ENCODE measurements at places on chromosomes 1 and 21. TPM values are rescaled to one million over a fixed set of nuclear protein-coding genes. Genes with fewer than 3 reads are reported as not detected.

Gene AIRE
- polyA plus RNA-seq: 0.11 TPM

Gene MYOM3
- 498 TPM for polyA plus RNA-seq

Gene UBXN11
- 7.7 TPM for polyA plus RNA-seq

Gene TEDDM1
- not detected for polyA plus RNA-seq

Gene NECTIN4
- polyA plus RNA-seq: 0.34 TPM

- no peaks in the 10 kb centered on the region for H3K4me1 ChIP-seq
- H3K36me3 ChIP-seq: peaks cover 19% of the 10 kb centered on the region
- no peak for DNase-seq
- H3K27ac ChIP-seq: no peak overlapping the region
- no peak overlapping the region for H3K4me3 ChIP-seq
- H3K27me3 ChIP-seq: peaks cover 4% of the 10 kb centered on the region
These were observed 30.5 kb upstream of the KIF26B start for GRCh38 chr1:245124241-245124640.

Gene RIPPLY3
- 0.50 TPM for polyA plus RNA-seq

Gene PIK3CD
- polyA plus RNA-seq: 2.8 TPM

- no peak overlapping the region for H3K27ac ChIP-seq
- H3K27me3 ChIP-seq: no peaks in the 10 kb centered on the region
- DNase-seq: no peak
- H3K4me3 ChIP-seq: peak overlapping the region; percentile 89
- peaks cover 42% of the 10 kb centered on the region for H3K4me1 ChIP-seq
These were observed 919 bp downstream of the HECTD3 start for GRCh38 chr1:45009956-45010854.

Gene CRNN
- polyA plus RNA-seq: not detected

DNA sequence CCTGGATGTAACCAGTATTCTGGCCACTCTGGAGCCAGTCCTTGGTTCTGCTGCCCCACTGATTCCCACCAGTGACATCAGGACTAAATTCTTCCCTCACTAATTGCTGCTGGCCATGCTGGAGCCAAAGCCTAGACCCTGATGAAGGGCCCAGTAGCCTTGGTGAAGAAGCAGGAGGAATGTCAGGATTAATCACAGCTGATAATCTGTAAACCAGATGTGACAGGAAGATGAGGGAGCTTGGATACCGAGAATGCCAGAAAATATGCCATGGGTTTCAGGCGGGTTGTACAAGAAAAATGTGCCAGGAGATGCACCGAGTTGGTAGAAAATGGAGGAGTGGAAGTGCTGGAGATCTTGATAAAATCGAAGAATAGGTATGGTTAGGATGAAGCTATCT is 119.0 kb upstream of the PPP2R5A start:
- peak overlapping the region; percentile 8 for H3K27ac ChIP-seq
- peaks cover 7% of the 10 kb centered on the region for H3K4me1 ChIP-seq
- no peak for DNase-seq
- no peak overlapping the region for H3K4me3 ChIP-seq

DNA sequence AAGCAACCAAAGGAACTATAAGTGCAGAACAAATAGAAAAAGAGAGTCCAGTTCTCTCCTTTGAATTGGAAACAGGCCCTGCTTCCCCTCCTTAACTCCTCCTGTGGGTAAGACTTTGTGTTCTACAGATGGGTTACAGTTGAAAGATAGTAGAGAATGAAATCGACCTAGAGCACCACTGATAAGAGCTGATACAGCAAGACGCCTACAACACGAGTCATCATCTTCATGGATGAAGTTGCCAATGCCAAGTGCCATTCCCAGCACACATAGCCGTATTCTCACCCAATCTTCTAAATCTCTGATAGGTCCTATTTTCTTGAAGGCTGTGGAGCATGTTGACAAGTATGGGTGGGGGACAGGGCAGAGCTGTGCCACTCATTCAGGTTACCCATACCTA is 99.8 kb upstream of the CAMK1G start:
- H3K27ac ChIP-seq: no peak overlapping the region
- no peaks in the 10 kb centered on the region for H3K4me1 ChIP-seq
- H3K27me3 ChIP-seq: peaks cover 3% of the 10 kb centered on the region
- DNase-seq: no peak
- no peaks in the 10 kb centered on the region for H3K36me3 ChIP-seq

DNA sequence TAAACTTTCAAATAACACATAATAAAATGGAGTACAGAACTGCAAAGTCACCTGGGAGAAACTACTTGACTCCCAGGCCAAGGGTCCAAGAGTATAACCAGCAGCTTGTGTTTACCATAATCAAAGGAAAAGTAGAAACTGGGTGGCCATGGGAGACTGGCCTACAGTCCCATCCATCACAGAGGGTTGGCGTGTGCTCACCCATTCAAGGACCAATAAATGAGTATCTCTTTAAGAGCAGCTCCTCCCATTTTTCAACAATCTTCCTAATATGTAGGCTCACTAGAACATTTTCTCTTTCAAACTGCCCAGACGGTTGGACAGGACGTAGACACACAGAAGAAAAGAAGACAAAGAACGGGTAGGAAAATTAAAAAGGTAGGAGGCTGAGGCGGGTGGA is at the start of gene FMO3:
Gene FMO3 (plus strand): TSS at position 302 of the 400 bp plus-strand sequence. CDS start 1,754 bp downstream, outside the sequence.
- no peak within 1 kb of the TSS for H3K4me3 ChIP-seq
- no peak for DNase-seq
- no peaks in the 10 kb centered on the region for H3K36me3 ChIP-seq
- H3K27ac ChIP-seq: no peak within 1 kb of the TSS
- no peaks in the 10 kb centered on the region for H3K27me3 ChIP-seq

Gene C1orf167
- polyA plus RNA-seq: 3.1 TPM

Gene IFI44L
- 0.84 TPM for polyA plus RNA-seq

Gene OPRD1
- 0.45 TPM for polyA plus RNA-seq

Gene DMBX1
- 0.12 TPM for polyA plus RNA-seq

- H3K27ac ChIP-seq: no peak overlapping the region
- DNase-seq: no peak
- no peaks in the 10 kb centered on the region for H3K4me1 ChIP-seq
- no peak overlapping the region for H3K4me3 ChIP-seq
These were observed 28.1 kb downstream of the SLC44A5 start for GRCh38 chr1:75582725-75583261.

Gene SIKE1
- polyA plus RNA-seq: 29.8 TPM

Gene ACTN2
- polyA plus RNA-seq: 1,484 TPM

Gene CCDC24
- polyA plus RNA-seq: 1.3 TPM

DNA sequence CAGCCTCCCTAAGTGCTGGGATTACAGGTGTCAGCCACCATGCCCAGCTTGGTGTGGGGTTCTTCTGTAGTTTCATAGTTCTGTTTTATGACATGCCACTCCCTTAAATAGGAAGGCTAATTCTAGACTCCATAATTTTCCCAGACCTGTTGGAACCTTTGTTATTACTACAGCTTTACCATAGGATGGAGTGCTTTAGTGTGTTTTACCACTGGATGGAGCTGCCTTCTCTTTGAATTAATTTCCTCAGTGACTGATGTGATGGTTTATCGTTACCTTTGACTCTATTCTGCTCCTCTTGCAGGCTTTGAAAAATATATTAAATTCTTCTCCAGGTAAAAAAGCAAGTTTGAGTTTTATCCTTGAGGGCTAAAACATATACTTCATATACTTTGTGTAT is 84.6 kb upstream of the NEK7 start:
- DNase-seq: no peak
- no peak overlapping the region for H3K27ac ChIP-seq
- H3K4me1 ChIP-seq: no peaks in the 10 kb centered on the region

Gene TCHH
- 0.03 TPM for polyA plus RNA-seq

GRCh38 chr1:80640978-80641377 is 1159.8 kb upstream of the ADGRL2 start:
- H3K4me1 ChIP-seq: no peaks in the 10 kb centered on the region
- no peak for DNase-seq
- H3K27ac ChIP-seq: no peak overlapping the region
- H3K36me3 ChIP-seq: no peaks in the 10 kb centered on the region

DNA sequence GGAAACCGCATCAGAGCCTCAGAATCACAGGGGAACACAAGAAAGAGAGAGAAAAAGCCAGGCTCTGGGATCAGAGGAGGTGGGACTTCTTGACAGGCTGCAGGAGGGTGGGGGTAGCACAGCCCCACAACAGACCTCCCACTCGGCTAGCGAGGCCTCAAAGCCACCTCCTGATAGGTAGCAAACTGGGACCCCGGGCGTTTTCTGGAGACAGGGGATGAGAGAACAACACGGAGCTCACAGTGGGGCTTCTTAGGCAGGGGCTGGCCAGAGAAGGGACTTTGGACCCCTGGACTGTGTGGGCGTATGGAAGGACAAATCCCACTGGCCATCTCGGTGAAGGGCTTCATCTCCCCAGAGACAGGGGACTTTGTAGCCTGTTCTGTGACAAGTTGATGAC is 116.3 kb downstream of the AJAP1 start:
- H3K27me3 ChIP-seq: peaks cover 7% of the 10 kb centered on the region
- no peak for DNase-seq
- H3K4me3 ChIP-seq: no peak overlapping the region
- peaks cover 2% of the 10 kb centered on the region for H3K4me1 ChIP-seq
- no peaks in the 10 kb centered on the region for H3K36me3 ChIP-seq

Gene TMEM54
- polyA plus RNA-seq: 5.9 TPM

- peaks cover 38% of the 10 kb centered on the region for H3K4me1 ChIP-seq
- peaks cover 34% of the 10 kb centered on the region for H3K36me3 ChIP-seq
- no peak for DNase-seq
- no peak overlapping the region for H3K27ac ChIP-seq
These were observed 4.1 kb upstream of the PIGV start for GRCh38 chr1:26783646-26784022.

Gene CIART
- 2.7 TPM for polyA plus RNA-seq

DNA sequence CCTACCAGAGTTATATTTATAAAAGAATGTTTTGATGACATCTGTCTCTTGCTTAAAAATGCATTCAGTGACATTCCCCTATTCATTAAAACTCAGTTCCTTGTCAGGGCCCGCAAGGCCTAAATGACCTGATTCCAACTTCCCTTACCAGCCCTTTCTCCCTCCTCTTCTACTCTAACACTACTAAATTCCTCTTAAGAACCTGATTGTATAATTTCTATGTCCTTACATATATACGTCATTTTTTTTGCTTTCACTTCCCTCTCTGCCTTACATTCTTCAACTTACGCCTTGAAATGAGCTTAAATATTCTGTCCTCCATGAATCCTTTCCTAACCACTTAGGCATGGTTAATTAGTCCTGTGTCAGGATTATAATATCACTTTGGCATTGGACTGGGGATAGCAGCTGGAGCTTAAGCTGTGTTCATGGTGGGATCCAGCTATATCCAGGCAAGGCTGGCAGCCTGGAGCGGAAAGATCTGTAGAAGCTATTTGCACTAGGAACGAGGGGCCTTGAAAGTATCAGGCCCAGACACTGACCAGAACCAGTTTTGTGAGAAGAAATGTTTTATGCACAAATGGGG is 360.2 kb upstream of the PTBP2 start:
- H3K36me3 ChIP-seq: no peaks in the 10 kb centered on the region
- peak; percentile 67 for DNase-seq
- no peak overlapping the region for H3K27ac ChIP-seq
- no peak overlapping the region for H3K4me3 ChIP-seq
- H3K4me1 ChIP-seq: peaks cover 6% of the 10 kb centered on the region

GRCh38 chr1:94334764-94335163 is 83.4 kb upstream of the ABCD3 start:
- H3K4me3 ChIP-seq: no peak overlapping the region
- DNase-seq: no peak
- no peaks in the 10 kb centered on the region for H3K36me3 ChIP-seq
- no peaks in the 10 kb centered on the region for H3K27me3 ChIP-seq
- H3K4me1 ChIP-seq: peaks cover 3% of the 10 kb centered on the region

DNA sequence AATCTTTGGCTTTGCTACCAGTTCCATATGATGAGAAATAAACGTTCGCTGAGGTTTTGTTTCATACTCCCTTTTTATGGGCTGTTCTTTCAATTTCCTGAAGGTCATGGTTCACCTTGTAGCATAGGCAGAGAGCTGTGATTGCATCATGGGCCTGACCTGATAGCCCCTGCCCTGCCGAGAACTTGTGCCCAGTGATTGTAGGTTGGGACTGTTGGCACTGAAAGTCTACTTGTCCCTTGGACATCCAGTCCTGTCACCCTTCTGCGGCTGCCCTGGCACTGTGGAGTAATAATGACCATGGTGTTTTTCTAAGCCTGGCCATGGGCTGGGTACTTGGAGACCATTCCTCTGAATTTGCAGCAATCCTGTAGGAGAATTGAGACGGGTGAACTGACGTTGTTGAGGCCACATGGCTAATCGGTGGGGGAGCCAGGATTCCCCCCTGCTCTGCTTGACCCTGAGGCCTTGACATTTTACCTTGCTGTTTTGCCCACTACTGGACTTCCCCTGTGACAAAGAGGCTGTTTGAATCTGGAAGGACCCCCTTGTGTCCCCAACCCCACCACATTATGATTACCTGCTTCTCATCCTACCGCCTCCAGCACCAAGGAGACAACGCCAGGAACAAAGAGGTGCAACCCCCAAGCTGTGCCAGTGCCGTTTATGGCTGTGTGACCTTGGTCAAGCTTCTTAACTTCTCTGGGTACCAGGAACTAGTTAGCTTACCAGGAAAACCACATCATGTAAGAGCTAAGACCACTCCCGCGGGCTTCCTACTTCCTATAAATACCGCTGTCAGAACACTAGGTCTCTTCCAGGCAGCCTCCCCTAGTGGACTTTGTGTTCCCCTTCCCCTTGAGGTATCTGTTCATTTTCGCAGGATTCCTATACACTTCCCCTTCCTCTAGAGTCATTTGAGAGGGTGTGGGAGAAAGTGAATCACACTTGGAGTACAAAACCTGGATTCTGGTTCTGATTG is 23.4 kb downstream of the SESN2 start:
- H3K27ac ChIP-seq: no peak overlapping the region
- no peaks in the 10 kb centered on the region for H3K4me1 ChIP-seq
- peaks cover 23% of the 10 kb centered on the region for H3K36me3 ChIP-seq
- DNase-seq: peak; percentile 20

Gene RBM15
- polyA plus RNA-seq: 8.4 TPM

- no peak overlapping the region for H3K4me3 ChIP-seq
- H3K4me1 ChIP-seq: no peaks in the 10 kb centered on the region
These were observed 508.3 kb upstream of the B3GALT2 start for GRCh38 chr1:193694741-193695140.

Gene GRIK1
- polyA plus RNA-seq: 0.29 TPM

DNA sequence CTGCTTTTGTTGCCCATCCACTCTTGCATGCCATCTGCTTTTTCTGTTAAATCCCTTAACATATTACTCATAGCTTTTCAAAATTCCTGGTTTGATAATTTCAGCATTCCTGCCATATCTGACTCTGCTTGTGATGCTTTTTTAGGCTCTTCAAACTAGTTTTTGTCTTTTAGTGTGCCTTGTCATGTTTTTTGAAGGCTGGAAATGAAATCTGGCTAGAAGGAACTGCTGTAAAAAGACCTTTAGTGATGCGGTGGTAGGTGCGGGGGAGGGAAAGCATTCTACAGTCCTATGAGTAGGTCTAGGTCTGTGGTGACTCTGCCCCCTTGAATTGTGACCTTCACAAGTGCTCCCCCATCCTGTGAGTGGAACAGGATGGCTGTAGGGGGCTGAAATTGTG is 15.0 kb upstream of the S100B start:
- no peaks in the 10 kb centered on the region for H3K36me3 ChIP-seq
- no peak overlapping the region for H3K27ac ChIP-seq
- no peak overlapping the region for H3K4me3 ChIP-seq
- no peaks in the 10 kb centered on the region for H3K27me3 ChIP-seq
- no peak for DNase-seq
- H3K4me1 ChIP-seq: peaks cover 22% of the 10 kb centered on the region

- no peak overlapping the region for H3K27ac ChIP-seq
- no peak overlapping the region for H3K4me3 ChIP-seq
- no peaks in the 10 kb centered on the region for H3K27me3 ChIP-seq
- no peak for DNase-seq
- no peaks in the 10 kb centered on the region for H3K4me1 ChIP-seq
- no peaks in the 10 kb centered on the region for H3K36me3 ChIP-seq
These were observed 19.9 kb downstream of the NPL start for GRCh38 chr1:182809414-182809957.

Gene LRRC53
- not detected for polyA plus RNA-seq

Gene KRTCAP2
- 87.3 TPM for polyA plus RNA-seq
